ENCODE measurements at places on chromosomes 4 and X.

DNA sequence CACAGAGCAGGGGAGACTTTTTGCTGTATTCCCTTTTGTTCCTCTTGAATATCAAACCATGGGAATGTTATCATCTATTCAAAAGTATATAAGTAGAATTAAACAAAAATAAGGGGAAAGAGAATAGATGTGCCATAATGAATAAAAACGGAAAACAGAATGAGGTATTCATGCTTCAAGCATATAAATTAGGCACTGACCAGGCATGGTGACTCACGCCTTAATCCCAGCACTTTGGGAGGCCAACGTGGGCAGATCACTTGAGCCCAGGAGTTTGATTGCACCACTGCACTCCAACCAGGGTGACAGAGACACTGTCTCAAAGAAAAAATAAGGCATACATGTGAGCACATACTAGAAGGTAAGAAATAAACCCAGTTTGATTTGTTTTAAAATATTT, 16.3 kb upstream of the NEUROG2 start:
- no peak for DNase-seq

GRCh38 chr4:124095621-124096020, 616.9 kb downstream of the ANKRD50 start:
- no peak for DNase-seq

DNA sequence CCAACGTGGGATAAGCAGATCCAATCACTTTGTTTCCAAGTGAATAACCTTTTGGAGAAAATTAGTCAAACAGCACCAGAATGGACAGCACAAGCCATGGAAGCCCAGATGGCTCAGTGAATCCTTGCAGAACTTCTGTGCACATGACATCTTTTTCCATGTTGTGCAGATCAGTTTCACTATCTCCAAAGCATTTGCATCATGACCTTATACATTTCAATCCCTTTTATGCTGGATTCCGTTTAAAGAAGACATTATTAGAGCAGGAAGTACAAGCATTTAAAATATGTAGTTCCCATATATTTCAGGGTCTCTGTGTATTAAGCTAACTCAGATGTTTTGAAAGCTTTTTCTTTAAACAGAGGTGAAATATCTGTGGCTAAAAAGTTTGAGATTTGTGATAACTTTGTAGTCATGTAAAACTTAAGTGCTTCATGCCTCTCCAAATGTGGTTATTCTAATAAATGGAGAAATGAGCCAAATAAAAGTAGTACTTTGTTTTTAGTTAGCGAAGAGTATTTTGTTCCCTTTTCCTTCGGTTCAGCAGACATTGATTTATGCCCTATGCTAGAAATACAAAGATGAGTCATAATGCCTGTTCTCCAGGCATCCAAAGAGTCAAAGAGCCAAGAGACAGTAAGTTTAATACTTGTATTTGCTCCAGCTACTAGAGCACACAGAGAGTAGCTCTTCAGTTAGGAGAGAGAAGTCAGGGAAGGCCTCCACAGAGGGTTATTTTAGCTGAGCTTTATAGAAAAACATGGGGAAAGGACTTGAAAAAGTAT, 39.0 kb downstream of the PLAC8 start:
- DNase-seq = no peak

GRCh38 chr4:37533286-37534033, 152.7 kb downstream of the RELL1 start:
- DNase-seq = no peak

GRCh38 chr4:107166873-107167450, 130.8 kb upstream of the DKK2 start:
- no peak for DNase-seq

DNA sequence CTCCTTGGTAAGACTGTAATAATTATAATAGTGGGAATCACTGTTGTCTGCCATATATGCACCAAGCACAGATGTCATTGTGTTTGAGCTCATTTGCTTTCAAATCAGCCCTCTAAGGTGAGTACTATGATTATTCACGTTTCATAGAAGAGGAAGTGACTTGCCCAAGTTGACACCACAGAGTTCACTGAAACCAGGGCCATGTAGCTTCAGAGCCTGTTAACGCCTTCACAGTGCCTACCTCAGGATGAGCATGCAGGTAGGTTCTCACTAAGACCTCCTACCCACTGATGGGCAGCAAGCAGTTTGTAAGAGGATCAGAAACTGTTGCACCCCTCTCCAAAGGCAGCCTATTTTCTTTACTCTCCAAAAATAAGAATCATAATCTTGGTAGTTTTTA, 27.4 kb downstream of the TMPRSS11A start:
- DNase-seq = no peak

DNA sequence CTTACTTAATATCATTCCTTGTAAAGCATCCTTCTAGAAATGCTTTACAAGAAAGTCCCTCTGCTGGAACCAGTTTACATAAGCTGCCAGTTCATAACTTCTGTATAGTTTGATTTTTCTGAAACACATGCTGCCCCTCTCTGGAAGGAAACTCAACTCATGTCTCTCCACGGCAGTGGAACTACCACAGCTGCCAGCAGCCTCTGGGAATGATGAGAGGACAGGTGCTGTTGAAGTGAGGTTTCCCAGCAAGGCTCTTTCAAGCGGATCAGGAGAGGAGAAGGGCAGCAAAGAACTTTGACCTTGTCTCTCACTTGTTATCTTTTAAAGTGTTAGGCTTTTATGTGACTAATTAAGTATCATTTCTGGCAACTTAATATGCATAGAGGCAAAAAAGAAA, 7.3 kb downstream of the GRPR start:
- DNase-seq = no peak

Data from activated CD8-positive, alpha-beta memory T cell treated with anti-CD3 and anti-CD28 coated beads for 1 hour (primary cell).